Diencephalon (tissue), 1 donor: ENCODE measurements at places on chromosomes 5 and 9. TPM values are rescaled to one million over a fixed set of nuclear protein-coding genes. Genes with fewer than 3 reads are reported as not detected.

SHROOM1 gene
- 2.3 TPM for total RNA-seq

COL15A1 gene
- total RNA-seq: 6.7 TPM

ENTPD8 gene
- total RNA-seq: not detected

LHX6 gene
- 22.1 TPM for total RNA-seq

DMRT3 gene
- total RNA-seq: not detected

HMGCS1 gene
- total RNA-seq: 570 TPM

CCL21 gene
- not detected for total RNA-seq

DPYSL3 gene
- 884 TPM for total RNA-seq

CDX1 gene
- total RNA-seq: not detected

BTNL8 gene
- not detected for total RNA-seq

POU5F2 gene
- total RNA-seq: 3.7 TPM

FGFR4 gene
- total RNA-seq: 1.6 TPM

UNC5A gene
- total RNA-seq: 7.2 TPM

CD14 gene
- total RNA-seq: 12.9 TPM

ANKRD34B gene
- 3.0 TPM for total RNA-seq

PCDHGB7 gene
- 18.2 TPM for total RNA-seq

SHOC1 gene
- not detected for total RNA-seq

TUSC1 gene
- total RNA-seq: 11.5 TPM

TRIM7 gene
- 1.6 TPM for total RNA-seq

FGF10 gene
- 8.3 TPM for total RNA-seq

SPATA31A5 gene
- total RNA-seq: not detected

EFNA5 gene
- 22.6 TPM for total RNA-seq

FOXD4L4 gene
- total RNA-seq: 1.4 TPM

IL17B gene
- not detected for total RNA-seq

ECM2 gene
- 5.3 TPM for total RNA-seq

TEK gene
- 10.6 TPM for total RNA-seq

FAM153A gene
- total RNA-seq: 4.6 TPM

PCDHA9 gene
- total RNA-seq: 11.3 TPM

TTC1 gene
- 60.7 TPM for total RNA-seq

CXCL14 gene
- 10.6 TPM for total RNA-seq

GABRG2 gene
- 68.0 TPM for total RNA-seq

LCN10 gene
- total RNA-seq: not detected

PCDHGB2 gene
- 7.6 TPM for total RNA-seq

BAAT gene
- 0.23 TPM for total RNA-seq

WDR38 gene
- 2.1 TPM for total RNA-seq

TMEM252 gene
- not detected for total RNA-seq

CDH18 gene
- total RNA-seq: 69.4 TPM

IL3 gene
- total RNA-seq: not detected

C9 gene
- total RNA-seq: not detected

MAML1 gene
- total RNA-seq: 9.9 TPM

KCTD16 gene
- 51.0 TPM for total RNA-seq

CTNND2 gene
- total RNA-seq: 99.7 TPM
